Mesothelial cell of epicardium (in vitro differentiated cells): ENCODE measurements at places on chromosomes 13 and 19.
A peak's percentile ranks its signal among the peaks of the same experiment; 100 is the strongest.

DNA sequence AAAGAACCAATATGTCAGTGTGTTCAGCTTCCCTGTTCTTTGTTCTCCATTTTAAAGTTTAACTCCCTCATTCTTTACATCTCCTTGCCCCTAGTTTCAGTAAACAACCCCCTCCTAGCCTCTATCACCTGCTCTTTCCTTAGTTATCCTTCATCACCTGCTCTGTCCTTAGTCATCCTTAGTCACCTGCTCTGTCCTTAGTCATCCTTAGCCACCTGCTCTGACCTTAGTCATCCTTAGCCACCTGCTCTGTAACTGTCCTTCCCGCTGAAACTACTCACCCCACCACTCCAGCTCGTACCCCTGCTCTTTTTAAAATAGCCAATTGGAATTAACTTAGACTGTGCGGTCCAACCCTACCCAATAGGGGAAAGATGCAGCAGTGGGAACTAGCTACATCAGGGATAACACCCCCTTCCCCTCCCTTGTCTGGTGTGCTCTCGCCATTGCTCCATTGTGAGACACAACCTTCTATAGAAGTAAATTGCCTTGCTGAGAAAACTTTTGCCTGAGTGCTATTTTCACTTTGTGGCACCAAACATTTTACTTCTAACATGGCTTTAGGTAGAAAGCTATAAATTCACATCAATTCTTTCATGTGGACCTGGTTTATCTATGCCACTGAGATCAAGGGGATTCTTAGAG is 16.2 kb downstream of the EDNRB start:
- DNase-seq, result no peak

DNA sequence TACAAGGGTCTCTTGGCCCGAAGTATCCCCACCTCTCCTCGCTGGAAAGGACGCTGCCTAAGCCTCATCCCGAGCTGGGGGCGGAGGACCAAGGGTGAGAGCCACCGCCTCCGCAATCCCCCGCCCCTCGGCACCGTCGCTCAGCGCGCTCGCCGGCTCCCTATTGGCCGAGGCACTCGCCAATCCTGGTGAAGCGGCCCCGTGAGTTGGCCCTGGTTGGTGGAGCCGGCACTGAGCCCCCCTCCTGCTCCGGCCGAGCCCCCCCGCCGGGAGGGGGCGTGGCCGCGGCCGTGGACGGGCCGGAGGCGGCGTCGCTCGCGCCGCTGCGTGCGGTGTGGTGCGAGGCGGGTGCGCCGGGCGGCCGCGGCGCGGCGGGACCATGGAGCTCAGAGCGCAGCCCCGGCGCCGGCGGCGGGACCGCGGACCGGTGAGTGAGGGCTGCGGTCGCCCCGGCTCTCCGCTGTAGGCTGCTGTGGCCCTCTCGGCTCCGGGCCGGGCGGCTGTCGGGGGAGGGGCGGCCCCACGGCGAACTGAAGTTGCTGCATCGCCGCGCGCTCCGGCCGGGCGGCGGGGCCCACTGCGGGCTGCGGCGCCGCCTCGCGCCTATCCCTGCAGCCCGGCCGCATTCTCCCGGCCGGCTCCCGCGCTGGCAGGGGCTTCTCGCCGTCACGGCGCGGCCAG is at the start of gene WASF3:
WASF3 (plus strand) TSS at position 291 of the 681 bp plus-strand sequence. CDS start 84,588 bp downstream, outside the sequence.
- DNase-seq, result peak; percentile 93

GRCh38 chr19:30358319-30358718 is 13.9 kb upstream of the ZNF536 start:
- no peak for DNase-seq

- DNase-seq, result no peak
These were observed 8.1 kb upstream of the ARL11 start for GRCh38 chr13:49620170-49620621.

GRCh38 chr13:85436029-85436428 is 363.2 kb downstream of the SLITRK6 start:
- DNase-seq, result no peak

DNA sequence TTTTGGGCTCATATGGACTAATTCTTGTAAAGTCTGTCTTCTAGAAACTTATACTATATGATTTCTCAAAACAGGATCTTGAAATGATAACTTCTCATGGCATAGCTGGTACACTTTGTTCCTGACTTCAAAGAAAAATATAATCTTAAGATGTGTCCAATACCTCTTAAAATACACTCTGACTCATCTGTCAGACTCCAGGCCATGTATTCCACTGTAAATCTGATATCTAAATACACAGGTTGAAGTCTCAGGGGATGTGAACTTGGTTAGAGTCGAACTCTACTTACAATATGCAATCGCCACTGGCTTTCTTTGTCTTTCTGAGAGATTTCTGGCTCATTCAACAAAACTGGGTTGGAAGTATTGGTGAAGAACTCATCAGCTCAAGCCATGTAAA is 99.8 kb downstream of the LACC1 start:
- DNase-seq, result no peak

GRCh38 chr19:53130506-53130905 is 2.2 kb downstream of the ZNF415 start:
- DNase-seq, result no peak

DNA sequence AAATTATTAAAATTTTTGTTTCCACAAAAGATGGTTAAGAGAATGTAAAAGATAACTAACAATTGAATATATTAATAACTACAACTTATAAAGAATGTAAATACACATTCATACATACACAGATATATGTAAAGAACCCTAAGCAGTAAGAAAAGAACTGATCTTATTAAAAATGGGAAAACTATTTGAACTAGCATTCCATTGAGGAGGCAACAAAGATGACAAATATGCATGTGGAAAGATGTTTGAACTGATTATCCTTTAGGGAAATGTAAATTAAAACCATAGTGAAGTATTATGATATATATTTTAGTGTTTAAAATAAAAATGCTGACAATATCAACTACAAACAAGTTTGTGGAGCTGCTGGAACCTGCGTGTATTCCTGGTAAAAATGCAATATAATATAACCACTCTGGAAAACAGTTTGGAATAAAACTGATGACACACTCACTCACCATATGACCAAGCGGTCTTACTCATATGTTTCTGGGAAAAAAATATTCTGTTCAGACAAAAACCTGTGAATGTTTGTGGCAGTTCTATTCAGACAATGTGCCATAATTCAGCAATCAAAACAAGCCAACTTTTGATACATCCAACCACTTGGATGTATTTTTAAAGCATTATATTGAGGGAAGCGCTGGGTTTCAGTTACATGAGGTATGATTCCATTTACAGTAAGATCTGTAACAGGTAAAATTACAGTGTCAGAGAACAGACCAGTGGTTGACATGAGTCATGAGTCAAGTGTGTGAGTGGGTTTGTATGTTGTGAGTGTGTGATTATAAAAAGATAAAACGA is 694.4 kb upstream of the SLITRK5 start:
- DNase-seq, result no peak

DNA sequence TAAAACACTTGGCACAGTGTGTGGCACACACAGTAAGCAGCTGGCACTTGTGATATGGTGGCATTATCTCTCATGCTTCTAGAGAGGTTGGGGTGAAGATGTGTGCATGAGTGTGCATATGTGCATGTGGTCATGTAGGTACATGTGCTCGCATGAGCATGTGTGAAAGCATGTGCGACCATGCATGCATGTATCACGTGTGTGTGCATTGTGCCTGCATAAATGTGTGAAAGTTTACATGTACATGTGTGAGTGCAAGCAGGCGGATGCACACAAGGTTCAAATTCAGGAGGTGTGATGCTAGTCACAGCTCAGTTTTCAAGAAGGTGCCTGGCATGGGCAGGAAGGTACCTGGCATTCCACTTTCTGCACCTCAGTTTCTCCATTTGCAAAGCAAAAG is 59.0 kb upstream of the UQCRFS1 start:
- no peak for DNase-seq

GRCh38 chr13:73904625-73905024 is 229.6 kb downstream of the KLF12 start:
- DNase-seq, result no peak

DNA sequence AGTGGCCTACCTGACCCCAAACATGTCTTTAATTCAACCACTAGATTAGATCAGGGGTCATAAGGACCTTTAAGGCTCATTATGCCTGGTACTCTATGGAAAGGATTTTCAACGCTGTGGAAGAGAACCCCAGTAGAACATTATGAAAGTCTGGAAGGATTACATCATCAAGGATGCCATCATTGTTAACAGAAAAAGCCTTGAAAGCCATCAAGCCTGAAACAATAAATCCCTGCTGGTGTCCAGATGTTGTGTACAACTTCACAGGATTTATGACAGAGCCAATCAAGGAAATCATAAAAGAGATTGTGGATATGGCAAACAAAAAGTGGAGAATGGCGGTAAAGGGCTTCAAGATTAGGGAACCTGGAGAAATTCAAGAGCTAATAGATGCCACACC is 59.7 kb downstream of the NAA16 start:
- DNase-seq, result no peak

DNA sequence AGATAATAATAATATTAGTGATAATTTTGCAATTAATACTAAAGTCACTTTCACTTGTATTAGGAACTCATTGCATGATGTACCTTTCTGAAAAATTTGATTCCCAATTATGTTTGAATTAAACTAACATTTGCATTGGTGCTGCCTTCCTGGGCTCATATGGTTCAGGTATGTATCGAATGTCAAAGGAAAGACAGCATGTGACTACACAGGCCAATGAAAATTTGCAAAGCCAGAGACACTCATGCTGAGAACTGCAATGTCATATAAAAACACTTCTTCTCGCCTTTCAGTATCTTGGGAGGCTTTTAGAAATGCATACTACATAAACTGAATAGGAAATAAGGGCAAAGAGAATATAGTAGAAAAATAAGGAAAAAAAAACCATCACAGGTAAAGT is 44.3 kb downstream of the RAP2A start:
- no peak for DNase-seq

GRCh38 chr19:55066107-55066709 is 3.3 kb upstream of the RDH13 start:
- no peak for DNase-seq

- DNase-seq, result no peak
These were observed 1.5 kb downstream of the NDFIP2 start for GRCh38 chr13:79482281-79482970.

GRCh38 chr13:59479629-59480028 is 684.1 kb downstream of the DIAPH3 start:
- DNase-seq, result no peak

GRCh38 chr13:111472083-111472482 is 151.6 kb downstream of the TEX29 start:
- DNase-seq, result no peak

DNA sequence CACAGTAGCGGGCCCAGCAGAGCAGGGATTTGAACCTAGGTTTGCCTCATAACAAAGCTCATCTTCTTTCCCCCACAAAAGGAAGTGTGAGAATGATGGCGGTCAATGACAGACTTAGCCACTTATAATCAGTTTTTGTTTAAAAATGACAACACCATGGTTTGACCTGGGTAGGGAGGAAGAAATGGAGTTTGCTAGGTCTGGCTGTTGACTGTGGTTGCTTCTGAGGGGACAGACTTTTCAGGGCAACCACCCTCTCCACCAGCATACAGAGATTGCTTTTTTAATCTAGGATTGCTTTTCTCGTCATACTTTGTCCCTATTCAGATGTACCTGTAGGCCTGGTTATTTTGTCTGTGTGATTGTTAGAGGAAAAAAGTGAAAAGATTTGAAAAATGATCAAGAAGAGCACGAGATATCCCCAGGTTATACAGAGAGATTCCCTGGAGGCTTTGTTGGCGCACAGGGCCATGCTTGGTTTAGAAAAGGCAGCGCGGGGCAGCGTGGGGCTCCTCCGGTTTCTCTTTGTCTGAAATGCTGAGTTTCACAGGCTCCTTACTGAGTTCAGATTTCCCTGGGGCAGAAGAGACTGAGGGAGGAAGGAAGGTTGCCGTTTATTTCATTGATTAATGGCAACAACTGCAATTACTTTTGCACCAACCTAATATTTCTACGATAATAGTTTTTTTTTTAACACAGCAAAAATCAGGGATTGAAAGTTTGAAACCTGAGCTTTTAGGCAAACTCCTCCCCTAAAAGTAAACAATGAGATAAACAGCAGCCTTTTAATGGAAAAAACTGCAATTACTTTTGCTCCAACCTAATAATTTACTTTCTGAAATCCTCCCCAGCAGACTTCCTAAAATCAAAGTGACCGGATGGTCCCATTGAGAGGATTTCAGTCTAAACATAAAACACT is 97.0 kb upstream of the RNF113B start:
- DNase-seq, result no peak

DNA sequence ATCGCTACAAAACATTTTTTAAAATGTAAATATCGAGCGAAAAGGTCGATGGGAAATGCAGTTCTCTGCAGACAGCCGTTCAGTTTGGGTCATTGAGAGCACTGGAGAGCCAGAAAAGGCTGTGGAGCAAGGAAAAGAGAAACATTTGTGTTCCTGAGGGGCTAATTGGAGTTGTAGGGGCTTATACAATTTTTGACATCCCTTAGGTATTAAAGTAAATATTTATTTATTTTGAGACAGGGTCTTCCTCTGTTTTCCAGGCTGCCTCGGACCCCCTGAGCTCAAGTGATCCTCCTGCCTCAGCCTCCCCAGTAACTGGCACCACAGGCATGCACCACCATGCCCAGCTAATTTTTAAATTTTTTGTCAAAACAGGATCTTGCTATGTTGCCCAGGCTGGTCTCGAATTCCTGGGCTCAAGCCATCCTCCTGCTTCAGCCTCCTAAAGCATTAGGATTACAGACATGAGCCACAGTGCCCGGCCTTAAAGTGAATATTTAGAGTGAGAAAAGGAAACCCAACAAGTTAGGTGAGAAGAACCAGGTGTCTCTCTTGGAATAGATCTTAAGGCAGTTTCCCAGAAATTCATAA is 825 bp upstream of the YIF1B start:
- no peak for DNase-seq

GRCh38 chr19:41928221-41928683 is at the start of gene ERFL:
TSS of gene ERFL (minus strand) at chr19:41928449. CDS start at chr19:41912919, 15,530 bp downstream.
- no peak for DNase-seq

GRCh38 chr19:38684078-38684861 is 36.8 kb downstream of the ACTN4 start:
- DNase-seq, result no peak

GRCh38 chr13:66461021-66461420 is 769.1 kb downstream of the PCDH9 start:
- DNase-seq, result no peak

- no peak for DNase-seq
These were observed 108.8 kb downstream of the TBC1D4 start for GRCh38 chr13:75372923-75373841.

- no peak for DNase-seq
These were observed 9.6 kb downstream of the SH3GL1 start for GRCh38 chr19:4390567-4391305.

- no peak for DNase-seq
These were observed 81.4 kb downstream of the RNASEH2B start for GRCh38 chr13:50990818-50991506.

DNA sequence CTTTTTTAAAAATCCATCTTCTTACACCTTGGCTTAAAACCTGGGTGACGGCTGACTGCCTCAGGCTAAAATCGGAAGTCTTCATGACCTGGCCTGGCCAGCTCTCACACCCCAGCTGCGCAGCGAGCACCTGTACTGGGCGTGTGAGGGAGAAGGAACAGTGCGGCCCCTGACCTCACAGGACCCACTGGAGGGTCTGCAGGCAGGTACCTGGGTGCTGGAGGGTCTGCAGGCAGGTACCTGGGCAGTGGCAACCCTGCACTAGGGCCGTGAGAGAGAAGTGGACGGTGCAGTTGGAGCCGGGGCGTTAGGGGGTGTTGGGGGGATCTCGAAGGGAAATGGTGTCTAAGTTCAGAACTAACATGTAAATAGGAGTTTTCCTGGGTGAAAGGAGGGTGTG is 144.3 kb downstream of the STK24 start:
- DNase-seq, result no peak

- no peak for DNase-seq
These were observed 28.3 kb downstream of the NUP58 start for GRCh38 chr13:25329706-25330105.
